Urothelium cell line (cell line): ENCODE measurements at places on chromosomes 13 and 19.

DNA sequence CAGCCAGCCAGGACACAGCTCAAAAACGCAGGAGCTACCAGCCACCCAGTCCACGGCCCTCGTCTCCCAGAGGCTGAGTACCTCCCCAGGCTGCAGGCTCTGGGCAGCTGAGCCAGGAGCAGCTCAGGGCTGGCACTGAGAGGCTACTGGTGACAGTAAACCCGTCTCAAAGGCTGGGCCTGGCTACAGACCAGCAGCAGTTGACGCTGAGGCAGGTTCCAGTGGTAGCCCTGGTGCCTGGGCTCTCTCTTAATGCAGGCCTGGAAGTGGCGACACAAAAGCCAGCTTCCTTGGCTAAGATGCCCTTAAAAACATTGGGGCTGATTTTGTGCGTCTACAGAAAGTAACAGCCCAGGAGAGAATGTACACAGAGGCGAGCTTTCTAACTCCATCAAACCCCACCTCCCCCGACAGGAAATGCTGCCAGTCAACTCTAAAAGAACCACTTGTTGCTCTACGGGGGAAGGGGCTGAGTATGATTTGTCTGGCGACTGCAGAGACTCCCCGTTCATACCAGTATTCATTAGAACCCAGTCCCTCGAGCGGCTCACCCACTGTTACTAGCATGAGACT, 126.3 kb downstream of the STK24 start:
- DNase-seq = no peak

- peak; percentile 63 for DNase-seq
Measured at GRCh38 chr13:39565036-39565949, 37.7 kb downstream of the LHFPL6 start.

DNA sequence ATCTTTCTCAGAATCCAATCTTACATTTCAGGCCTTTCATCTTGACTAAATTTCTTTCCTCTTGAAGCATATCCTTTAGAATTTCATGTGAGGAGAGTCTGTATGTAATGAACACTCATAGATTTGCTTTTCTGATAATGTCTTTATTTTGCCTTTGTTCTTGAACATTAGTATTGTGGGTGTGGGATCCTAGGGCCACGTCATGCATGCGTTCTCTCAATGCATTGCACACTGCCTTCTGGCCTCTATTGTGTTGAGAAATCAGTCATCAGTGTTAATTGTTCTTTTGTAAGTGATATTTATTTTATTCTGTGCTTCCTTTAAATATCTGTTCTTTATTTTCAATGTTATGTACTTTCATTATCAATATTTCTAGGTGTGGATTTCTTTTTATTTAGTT, 364.9 kb downstream of the OXGR1 start:
- DNase-seq = no peak

GRCh38 chr19:44112802-44113137, 429 bp upstream of the ZNF225 start:
- no peak for DNase-seq

DNA sequence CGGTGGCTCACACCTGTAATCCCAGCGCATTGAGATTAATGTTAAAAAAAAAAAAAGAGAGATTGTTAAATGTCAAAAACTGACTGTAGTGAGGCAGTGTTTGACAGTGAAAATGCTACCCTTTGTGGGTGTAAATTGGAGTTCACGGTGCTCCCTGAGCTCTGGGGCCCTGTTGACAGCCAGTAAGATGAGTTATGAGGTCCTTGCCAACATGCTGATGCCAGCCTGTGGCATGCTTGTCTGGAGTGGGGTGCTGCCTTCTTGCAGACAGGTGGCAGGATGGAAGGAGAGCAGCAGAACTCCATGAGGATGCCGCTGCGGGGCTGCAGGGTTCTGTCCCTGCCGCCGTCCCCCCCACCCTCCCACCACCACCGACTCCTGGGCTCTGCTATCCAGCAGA, 25.9 kb downstream of the PRAM1 start:
- no peak for DNase-seq

DNA sequence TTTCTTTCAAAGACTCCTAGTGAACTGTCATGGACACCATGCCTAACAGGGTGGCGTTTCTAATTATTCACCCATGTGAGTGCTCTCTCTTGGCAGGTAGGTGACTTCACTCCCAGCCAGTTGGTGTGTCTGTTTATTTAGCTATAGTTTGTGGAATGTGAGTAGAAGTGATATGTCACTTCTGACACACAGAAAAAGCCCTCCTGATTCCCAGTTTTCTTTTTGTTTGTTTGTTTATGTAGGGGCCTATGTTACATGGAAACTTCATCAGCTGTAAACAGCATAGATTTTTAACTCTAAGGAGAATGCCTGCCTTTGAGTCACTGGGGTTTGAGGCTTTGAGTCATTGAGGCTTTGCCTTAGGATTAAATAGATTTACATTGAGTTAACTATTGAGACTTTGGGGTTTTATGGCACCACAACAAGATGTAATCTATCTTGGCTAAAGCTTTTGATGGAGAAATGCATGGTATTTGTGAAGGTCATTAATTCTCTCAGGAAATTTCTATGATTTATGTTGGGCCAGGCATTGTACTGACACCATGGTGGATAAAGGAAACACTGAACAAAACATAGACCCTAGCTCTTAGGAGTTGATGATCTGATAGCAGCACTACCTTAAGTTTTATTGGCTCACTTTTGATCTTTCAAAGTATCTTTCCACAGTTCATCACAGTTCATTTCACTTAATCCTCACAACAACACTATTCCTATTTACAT, 45.3 kb downstream of the UFM1 start:
- no peak for DNase-seq

DNA sequence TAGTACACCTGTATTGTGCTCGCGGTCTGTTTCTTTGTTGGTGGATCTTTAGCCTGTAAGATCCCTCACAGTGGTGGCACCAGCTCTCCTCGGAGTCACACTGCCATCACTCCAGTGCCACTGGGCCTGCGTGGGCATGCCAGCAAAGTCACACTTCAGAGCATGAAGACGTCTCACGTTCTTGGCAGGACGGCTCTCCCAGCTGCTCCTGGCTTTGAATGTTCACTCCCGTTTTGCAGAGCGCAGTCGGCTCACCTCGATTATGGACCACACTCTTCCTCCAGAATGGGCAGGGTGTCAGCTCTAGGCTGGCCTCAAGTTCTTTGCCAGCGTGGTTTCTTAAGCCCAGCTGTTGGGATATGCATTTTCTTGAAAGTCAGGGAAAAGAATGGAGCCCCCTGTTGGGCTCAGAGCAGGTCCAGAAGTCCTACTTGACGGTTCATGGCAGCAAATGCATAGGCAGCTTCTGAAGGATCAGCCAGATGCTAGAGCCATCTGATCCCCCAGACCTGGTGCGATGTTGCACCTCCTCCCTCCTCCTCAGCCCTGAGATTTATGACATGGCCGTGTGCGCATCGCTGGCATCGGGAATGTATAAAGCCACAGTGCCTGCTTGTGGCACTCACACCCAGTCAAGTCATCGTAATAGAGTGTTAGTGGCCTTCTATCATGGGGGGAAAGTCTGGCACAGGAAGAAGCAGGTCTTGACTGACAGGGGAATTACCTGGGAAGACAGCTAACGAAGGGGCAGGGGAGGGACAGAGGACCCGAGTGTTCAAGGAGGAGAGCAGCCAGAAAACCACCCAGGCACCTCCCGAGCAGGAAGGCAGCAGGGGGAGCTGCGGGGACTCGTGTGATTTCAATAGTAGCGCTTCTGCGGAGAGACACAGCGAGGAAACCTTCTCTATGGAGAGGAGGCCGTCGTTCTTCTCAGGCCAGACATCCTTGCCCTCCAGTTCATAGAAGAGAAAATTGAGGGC, 40.2 kb upstream of the NPAS1 start:
- DNase-seq = no peak

GRCh38 chr13:25783076-25783475, 268.7 kb downstream of the SHISA2 start:
- no peak for DNase-seq

DNA sequence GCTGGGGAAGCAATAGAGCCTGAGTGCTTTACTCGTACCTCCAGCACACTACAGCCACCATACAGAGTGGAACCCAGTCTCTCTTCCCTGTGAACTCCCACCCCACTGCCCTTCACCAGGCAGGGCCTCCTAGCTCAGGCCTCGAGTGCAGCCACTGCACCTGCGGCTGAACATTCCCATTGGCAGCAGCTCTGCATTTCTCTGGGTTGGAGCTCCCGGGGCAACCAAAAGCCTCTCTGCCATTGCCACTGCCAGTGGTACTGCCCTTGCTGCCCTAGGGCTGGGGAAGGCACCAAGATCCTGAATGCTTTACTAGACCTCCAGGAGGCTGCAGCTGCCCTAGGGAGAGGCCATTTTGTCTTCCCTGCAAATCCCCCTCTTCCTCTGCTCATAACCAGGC, 266.8 kb downstream of the TDRD3 start:
- no peak for DNase-seq

DNA sequence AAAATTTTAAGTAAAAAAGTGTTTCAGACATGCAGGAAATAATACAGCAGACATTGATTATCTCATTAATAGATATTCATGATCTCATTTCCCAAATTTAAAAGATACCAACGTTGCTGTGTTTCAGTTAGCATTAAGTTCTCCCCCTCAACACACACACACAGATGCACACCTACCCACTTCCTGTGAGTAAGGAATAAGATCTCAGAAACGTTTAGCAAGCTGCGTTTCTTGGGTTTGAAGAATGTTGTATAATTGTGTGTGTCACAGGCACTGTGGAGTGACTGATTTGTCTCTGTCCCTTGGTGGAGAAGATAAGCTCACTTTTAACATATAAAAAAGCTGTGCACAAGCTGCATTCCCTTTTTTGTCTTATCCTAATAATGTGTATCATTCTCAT, 196.8 kb downstream of the PDS5B start:
- DNase-seq = no peak

- peak; percentile 4 for DNase-seq
Measured at GRCh38 chr13:72062566-72062965, 195.6 kb upstream of the DACH1 start.

DNA sequence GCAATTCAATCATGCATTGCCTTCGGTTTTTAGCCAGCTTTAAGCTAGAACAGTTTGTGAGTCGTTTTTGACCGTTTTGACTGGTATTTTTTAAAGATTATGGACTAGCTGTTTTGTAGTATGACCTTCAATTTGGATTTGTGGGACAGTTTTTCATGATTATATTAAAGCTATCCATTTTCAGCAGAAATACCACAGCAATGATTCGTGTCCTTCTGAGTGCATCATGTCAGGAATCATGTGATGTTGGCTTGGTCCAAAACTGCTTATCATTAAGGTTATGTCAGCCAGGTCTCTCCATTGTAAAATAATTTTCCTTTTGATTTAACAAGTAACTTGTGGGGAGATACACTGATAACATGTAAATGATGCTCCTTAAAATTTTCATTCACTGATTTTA, 229.0 kb downstream of the POSTN start:
- DNase-seq = no peak

DNA sequence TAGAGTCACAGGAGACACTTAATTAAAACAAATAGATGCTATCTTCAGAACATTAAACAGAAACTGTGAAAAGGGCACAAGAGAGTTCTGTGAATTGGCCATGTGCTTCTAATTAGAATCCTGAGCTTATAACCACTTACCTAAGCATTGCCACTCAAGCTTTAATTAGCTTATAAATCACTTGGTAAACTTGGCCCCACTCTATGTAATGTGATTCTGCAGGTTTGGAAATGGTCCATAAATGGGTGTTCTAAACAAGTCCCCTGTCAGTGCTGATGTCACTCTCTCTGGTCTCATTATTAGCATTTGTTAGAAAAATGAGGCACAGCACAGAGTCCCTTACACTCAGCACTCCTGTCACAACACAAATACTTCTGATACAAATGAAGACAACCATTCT, 18.0 kb downstream of the ZNF91 start:
- DNase-seq = no peak

DNA sequence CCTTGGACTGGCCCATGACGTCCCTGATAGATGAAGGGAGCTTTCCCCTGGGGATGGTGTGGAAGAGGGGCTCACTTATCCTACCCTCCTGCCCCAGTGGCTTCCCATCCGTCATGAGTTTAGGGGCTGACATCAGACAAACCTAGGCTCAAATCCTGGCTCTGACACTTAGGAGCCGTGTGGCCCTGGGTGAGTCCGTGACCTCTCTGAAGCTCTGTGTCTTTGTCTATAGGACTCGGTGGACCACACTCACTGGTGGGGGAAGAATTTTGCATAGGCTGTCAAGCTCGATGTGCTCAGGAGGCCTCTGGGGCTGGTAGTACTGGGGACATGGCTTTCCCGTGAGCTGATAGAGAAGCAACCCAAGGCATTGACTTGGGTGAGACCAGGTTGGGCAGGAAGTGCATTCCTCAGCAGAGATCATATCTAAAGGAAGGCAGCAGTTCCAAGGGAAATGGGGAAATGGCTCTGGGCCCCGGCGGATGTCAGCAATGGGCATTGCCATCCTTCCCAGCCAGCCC, 17.4 kb upstream of the AP1M2 start:
- no peak for DNase-seq

GRCh38 chr13:26186995-26187394, 35.1 kb downstream of the RNF6 start:
- no peak for DNase-seq

DNA sequence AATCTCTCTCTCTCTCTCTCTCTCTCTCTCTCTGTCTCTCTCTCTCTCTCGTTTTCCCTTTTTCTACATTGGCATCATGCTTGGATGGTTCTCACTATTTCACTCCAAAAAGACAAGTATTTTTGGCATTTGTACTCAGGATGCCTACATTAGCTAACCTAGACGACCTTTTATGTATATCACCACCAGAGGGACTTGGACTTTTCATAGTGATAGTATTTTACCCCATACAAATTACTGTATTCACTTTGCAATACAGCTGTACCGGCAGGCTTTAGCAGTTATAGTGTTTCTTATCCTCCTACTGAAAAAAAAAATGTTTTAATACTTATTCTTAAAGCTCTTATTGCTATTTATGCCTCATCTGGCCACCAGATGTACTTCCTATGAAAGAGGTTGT, 687.2 kb upstream of the KLHL1 start:
- DNase-seq = no peak

DNA sequence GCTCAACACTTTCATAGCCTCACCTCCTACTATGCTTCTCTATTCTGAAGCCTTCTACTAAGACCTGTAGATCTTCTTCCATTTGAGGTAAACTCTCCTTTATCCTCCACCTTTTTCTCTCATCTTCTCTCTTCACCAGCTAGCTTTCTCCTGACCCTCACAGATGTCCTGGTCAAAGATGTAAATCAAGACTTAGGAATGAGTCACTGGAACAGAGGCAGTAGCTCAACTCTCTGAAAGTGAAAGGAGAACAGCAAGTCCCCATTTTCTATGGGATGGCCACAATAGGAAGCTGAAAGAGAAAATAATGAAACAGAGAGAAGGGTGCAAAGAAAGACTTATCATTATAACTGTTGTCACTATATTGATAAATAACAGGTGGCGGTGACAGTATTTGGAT, 86.1 kb upstream of the DOCK9 start:
- no peak for DNase-seq
